Hepatocyte (in vitro differentiated cells): ENCODE measurements at places on chromosomes 16 and 17.

GRCh38 chr16:87457709-87458423 is 35.0 kb downstream of the ZCCHC14 start:
- DNase-seq = peak; percentile 57

DNA sequence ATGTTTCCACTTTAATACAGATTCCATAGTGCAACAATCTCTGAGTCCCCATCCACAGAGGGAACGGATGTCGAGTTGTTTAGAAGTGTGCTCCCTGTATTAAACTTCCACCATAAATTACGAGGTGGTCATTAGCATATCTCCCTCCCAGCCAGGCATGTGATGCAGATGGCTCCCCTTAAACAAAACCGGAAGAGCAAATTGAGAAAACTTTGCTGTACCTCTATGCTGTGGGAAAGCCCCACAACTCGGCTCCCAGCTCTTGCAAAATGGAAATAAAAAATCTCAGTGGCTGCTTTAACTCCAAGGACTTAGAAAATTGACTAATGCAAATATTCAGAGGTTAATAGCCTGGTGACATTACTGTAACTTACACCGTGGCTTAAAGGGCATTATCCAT is 290.9 kb downstream of the MAF start:
- no peak for DNase-seq

DNA sequence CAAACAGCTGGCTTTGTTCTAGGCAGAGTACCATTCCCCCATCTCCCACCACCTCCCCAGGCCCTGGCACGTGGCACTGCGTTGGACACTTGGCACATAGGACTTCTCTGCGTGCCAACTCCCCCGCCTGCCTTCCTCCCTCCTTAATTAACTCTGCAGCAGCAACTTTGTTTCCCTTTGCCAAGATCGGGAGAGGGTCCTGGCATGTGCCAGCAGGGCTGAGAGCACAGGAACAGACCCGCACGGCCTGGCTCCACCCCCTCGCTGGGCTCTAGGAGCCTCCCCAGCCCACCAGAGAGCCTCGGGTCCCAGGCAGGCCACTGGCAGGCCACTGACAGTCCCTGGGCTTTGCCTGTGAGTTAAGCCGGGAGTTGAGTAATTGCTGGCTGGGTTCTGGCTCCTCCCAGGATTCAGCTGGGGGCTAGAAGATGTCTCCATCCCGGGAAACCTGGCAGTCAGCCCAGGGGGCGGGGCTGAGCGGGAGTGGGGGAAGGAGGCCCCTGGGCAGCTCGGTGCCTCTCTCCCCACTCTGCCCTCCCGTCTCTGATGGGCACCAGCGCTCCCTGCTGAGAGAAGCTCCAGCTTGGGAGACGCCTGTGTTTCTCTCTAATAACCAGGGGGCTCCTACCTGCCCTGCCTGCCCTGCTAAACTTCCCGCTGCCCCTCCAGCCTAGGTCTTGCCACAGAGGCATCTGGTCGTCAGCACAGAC is 224.0 kb upstream of the TNRC6C start:
- peak; percentile 91 for DNase-seq

- peak; percentile 45 for DNase-seq
These were observed 635 bp upstream of the SP2 start for GRCh38 chr17:47895347-47895855.

- peak; percentile 58 for DNase-seq
These were observed 297.4 kb downstream of the CNTNAP4 start for GRCh38 chr16:76574651-76575050.

DNA sequence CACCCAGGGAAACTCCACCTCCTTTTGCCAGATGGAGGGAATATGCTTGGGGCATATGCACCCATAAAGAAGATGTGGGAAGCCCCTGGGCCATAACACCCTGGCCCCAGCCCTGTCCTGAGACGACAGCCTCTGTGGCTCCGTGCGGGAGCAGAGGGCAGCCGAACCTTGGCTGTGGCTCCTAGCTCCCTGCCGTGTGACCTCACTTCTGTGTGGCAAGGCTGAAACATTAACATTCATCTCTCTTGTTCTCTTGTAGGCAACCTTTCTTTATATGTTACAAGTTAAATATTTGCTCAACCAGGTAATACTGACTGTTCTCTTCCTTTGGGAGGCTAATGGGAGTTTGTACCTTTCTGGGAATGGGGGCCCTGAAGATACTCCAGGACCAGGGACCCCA is 17.5 kb downstream of the SLC47A1 start:
- DNase-seq = peak; percentile 52

- peak; percentile 10 for DNase-seq
These were observed 22.2 kb downstream of the SLC43A2 start for GRCh38 chr17:1606352-1606985.

DNA sequence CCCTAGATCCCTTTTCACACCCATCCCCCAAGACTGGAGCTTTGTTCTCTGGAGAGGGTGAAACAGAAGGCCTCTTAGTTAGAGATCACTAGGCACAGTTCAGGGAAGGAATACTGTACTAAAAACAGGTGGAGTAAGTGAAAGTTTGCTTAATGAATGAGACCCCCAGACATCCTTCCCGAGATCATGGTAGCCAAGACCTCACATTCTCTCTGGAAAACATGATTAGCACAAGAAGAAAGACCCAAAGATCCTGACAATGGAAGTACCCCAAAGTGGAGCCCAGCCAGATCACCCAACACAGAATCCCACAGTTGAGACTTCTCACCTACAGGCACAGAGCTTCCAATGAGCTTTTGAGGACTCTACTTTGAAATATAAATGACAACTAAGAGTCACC is 3.4 kb upstream of the CMTM4 start:
- DNase-seq = no peak

GRCh38 chr16:11564046-11564926 is 22.4 kb downstream of the LITAF start:
- no peak for DNase-seq

DNA sequence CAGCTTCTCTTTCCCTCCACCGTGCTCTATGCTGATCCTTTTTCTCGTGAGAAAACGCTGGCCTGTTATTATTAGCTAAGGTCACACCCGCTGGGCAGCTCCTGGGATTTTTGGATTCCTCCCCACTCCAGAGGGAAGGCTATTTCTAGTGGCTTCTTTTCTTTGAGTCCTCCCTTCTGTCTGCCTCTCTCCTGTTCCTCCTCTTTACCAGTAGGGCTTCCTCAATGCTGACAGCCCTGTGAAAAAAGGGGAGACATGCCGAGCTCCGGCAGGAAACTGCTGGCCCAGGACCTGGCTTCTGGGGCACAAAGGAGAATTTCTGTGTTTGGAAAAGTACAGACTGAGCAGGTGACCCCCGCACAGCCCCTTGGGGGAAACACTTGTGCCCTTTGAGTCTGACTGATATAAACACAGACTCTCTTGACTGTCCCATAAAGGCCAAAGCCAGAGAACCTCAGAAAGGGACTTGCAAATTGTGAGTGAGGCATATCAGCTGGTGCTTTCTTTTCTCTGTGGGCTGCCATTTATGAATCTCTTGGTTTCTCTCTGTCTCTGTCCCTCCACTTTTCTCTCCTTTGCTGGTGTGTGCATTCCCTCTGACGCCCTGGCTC is 14.0 kb upstream of the RNF135 start:
- DNase-seq = no peak

- no peak for DNase-seq
These were observed 20.5 kb upstream of the HELZ start for GRCh38 chr17:67265436-67266019.

DNA sequence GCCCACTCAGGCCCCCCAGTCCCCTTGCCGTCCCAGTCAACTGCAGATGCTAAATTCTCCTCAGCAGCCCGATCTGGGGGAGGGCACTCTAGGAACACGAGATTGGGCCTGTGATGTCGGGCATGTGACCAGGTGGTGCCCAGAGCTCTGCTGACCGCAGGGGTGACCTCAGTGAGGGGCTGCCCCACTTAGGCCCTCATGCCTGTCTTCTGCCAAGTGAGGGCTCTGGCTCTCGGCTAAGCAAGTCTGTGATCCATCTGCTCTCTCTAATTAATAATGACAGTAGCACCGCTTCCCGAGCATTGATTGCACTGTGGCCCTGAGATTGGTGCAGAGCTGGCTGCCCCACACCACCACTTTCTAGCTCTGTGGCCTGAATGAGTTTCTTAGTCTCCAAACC is 138.8 kb downstream of the MRM1 start:
- no peak for DNase-seq

GRCh38 chr16:89687092-89687940 is 827 bp downstream of the CDK10 start:
- DNase-seq = peak; percentile 91
